ENCODE measurements at places on chromosomes 4 and X.

GRCh38 chr4:126647756-126648397, 984.9 kb upstream of the INTU start:
- no peak for DNase-seq

DNA sequence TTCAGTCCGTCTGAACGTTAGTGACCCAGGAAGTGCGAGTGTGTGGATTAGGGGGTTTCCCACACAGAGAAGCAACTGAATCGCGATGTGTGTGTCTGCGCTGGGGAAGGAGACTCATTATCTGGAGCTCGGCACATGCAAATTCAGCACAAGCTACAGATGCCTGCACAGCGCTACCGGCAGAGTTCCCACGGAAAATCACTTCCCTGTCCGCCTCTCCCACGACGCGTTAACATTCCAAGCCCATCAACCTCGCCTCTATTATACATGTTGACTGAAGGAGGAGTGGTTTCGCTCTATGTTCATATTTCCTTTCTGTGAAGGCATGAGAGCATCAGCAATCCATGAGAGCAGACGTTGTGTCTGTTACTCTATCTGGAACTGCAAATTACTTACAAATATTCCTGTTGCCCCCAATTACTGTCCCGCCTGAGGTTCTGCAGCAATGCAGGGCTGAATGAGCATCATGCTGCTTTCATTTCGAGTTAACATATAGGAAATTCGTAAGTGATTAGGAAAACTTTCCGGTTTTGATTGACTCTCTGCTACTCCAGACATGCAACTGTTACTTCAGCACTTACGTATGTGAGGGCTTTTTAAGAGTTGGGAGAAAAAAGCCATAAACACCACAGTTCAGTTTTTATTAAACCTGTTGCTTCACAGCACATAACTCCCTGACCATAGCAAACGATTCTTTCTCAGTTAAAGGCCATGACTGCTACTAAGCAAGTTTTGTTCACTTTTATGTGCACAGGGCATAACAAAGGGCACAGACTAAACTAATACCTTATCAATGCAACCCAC, 15.0 kb upstream of the MTNR1A start:
- no peak for DNase-seq

GRCh38 chr4:95963456-95963855, 123.6 kb downstream of the PDHA2 start:
- no peak for DNase-seq

DNA sequence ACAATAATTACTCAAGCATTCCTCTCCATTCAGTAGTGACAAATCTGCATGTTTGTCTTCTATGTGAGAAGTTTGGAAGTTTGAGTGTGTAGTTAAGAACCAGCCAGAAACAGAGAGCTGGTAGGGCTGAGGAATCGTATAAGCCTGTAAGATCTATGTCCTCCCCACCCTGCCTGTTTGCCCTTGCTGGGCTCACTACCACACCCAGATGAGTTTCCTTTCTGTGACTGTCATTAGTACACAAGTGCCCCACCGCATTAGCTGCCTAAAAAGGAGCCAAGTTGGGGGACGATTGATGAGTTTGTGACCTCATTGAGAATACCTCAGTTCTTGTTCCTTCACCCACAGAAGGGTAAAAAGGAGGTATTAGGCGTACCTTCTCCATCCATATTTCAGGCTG, 28.3 kb downstream of the DOCK11 start:
- no peak for DNase-seq

- DNase-seq = no peak
These were observed at the start of gene CHM for GRCh38 chrX:86047174-86047935. Gene CHM (minus strand): TSS chrX:86047558. CDS start chrX:86047532, 26 bp downstream.

DNA sequence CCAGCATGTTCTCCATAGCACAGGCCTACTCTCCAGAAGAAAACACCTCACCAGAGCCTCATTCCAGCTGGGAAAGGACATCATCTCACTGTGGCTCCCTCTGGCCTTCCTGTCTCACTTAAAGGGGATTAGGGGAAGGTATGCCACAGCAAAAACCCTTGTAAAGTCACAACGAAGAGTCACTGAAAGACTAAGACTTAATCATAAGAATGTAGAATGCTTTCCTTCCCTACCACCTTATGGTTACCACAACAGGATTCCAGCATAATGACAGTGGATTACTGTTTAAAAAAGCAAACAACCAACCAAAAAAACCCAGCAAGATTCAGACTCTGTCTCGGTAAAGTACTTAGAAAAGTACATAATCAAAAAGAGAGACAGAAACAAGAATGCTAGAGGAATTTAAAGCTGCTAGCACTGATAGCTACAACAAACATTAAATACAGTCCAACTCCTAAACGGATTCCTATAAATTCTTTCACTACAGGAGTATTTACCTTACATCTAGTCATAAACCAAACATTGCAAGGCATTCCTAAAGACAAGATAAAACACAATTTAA, 75.1 kb downstream of the BANK1 start:
- DNase-seq = no peak

GRCh38 chrX:150499240-150499639, 69.2 kb upstream of the MTM1 start:
- DNase-seq = no peak

DNA sequence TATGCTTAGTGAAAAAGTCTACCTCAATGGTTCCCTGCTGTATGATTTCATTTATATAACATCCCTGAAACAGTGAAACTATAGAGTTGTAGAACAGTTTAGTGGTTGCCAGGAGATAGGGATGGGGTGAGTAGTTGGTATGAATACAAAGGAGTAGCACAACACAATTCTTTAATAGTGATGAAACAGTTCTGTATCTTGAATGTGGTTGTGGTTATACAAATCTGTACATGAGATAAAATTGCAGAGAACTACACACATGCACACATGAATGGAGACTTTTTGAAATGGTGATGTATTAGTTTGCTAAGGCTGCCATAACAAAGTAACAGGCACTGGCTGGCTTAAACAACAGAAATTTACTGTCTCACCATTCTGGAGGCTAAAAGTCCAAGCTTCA, 677.1 kb downstream of the ADGRL3 start:
- no peak for DNase-seq

GRCh38 chrX:95754411-95754810, 930.2 kb upstream of the DIAPH2 start:
- no peak for DNase-seq

- no peak for DNase-seq
These were observed 8.0 kb downstream of the CYP2U1 start for GRCh38 chr4:107939307-107939706.

GRCh38 chrX:153624196-153625091, 22.6 kb upstream of the DUSP9 start:
- no peak for DNase-seq

- no peak for DNase-seq
These were observed 34.6 kb upstream of the WDR1 start for GRCh38 chr4:10151182-10151581.

DNA sequence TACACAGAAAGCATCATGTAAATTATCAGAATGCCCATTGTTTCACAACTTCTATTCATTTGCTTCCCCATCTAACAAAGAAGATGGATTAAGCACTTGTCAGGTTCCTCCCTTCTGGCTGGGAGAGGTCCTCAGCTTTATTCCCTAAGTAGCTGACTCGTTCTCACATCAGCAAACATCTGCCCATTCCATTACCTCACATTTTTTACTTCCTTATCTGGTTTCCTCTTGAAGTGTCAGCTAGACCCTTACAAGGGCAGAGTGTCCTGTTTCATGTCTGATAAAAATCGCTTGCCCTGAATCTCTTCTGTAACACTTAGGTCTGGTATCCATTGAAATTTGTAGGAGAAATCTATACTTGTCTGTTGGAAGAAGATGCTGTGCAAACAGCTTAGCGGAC, 34.7 kb downstream of the TMPRSS11A start:
- DNase-seq = no peak

GRCh38 chr4:136599890-136600289, 932.4 kb downstream of the PCDH18 start:
- DNase-seq = no peak

- no peak for DNase-seq
These were observed 399.3 kb downstream of the HNRNPD start for GRCh38 chr4:81974523-81974922.

DNA sequence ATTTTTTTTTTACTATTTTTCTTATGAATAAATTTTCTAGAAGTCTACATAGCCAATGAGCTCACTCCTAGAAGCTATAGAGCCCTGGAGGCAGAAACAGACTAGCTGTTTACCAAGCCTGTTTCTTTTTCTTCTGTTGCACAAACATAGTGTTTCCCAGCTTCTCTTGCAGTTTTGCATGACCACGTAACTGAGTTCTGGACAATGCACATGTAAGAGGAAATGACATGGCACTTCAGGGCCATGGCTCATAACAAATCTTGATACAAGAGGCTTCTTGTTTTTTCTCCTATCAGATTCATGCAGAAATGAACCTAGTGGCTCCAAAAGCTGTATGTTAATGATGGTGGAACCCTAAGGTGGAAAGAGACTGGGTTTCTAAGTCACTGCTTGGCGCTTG, 127.4 kb downstream of the ZNF330 start:
- no peak for DNase-seq

- DNase-seq = no peak
These were observed 934 bp downstream of the PDHA1 start for GRCh38 chrX:19344661-19345060.

- no peak for DNase-seq
These were observed 187.4 kb downstream of the NR3C2 start for GRCh38 chr4:148254621-148255343.

DNA sequence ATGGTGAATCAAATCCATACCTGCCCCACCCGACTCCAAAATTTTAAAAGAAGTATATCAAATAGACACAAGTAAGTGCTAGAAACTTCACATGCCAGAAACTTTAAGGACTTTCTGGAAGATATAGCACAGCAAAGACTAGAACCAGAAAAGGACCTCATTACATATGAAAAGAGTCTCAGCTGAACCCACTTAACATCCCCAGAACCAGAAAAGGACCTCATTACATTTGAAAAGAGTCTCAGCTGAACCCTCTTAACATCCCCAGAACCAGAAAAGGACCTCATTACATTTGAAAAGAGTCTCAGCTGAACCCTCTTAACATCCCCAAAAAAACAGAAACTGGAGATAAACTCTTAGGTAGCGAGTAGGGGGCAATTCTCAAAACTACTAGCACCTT, 32.3 kb downstream of the STPG2 start:
- no peak for DNase-seq

- DNase-seq = no peak
These were observed 24.9 kb upstream of the MTM1 start for GRCh38 chrX:150543230-150544155.

DNA sequence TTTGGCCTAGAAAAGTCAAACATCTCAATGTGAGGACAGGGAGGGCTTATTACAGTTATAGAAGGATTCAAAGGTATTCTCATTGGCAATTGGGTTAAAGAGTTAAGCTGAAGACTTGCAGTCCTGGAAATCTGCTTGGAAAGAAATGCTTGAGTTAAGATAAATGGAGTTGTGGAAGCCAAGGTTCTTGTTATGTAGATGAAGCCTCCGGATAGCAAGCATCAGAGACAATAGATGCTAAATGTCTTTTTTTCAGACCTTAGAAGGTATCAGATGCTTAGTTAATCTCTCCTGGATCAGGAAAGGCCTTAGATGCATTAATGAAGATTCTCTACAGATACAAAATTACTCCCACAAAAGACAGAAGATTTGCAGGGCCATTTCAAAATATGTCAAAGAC, 299.3 kb downstream of the CFAP47 start:
- DNase-seq = no peak

DNA sequence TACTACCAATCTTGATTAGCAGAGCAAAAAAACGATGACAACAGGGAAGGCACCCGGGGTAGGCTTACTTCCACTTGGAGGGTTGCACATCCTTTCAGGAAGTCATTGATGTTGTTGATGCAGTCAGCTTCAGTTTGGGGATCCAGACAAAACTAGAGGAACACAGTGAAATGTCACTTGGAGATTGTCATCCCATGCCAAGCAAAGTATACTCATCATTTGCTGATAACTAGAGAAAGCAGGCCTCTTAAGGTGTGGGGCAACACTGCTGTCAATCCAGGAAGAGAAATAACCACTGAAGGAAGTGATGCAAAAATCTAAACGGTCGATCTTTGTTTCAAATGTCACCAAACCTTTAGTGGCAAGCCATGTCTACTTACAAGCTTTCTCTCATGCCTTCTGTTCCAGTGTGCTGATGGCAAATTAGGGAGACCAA, 1.4 kb downstream of the ARHGEF6 start:
- peak; percentile 2 for DNase-seq

DNA sequence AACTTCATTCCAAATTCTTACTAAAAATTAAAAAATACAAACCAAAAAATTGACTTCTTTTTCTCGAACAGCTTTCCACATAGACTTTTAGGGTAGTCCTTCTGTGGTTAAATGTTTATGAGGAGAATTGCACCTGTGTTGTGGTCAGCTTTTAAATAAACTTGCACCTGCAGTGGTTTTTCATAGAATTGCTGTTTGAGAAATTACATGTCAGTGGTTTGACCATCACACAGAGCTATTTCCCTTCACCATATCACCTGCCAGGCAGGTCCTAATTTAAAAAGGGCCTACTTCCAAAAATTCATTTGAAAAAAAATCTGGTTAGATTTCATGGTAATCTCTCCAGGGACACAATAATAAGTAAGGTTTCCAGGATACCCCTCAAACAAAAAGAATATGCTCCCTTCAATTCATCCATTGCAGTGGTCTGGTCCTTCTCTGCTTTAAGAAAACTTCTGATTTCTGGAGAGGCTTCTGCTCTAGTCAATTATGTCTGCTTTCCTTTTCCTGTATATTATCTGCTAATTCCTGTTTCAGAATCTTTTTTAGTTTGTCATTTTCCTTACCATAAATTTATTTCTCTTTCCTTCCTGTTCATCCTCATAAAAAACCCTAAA, 9.8 kb upstream of the UTP3 start:
- DNase-seq = no peak

GRCh38 chrX:85017721-85018120, 14.0 kb downstream of the APOOL start:
- DNase-seq = no peak

DNA sequence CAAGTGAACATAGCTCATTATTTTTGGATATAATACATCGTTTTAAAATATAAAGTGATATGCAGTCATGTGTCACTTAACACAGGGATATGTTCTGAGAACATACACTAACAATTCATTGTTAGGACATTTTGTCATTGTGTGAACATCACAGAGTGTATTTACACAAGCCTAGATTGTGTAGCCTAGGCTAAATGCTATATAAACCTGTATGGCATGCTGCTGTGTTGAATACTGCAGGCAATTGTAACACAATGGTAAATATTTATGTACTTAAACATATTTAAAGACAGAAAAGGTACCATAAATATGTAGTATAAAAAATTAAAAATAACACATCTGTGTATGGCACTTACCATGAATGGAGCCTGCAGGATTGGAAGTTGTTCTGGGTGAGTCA, 44.9 kb upstream of the GPRIN3 start:
- DNase-seq = no peak

GRCh38 chr4:37821953-37822605, 4.4 kb upstream of the PGM2 start:
- DNase-seq = no peak

- no peak for DNase-seq
These were observed 313.2 kb downstream of the ANTXR2 start for GRCh38 chr4:79759793-79760192.

GRCh38 chrX:137432609-137433008, 133.3 kb upstream of the ZIC3 start:
- no peak for DNase-seq

- DNase-seq = no peak
These were observed 15.4 kb downstream of the LARP1B start for GRCh38 chr4:128076464-128076863.

Measured in NK-92 treated with Interleukin-12 subunit alpha and Interleukin-12 subunit beta, amount 100 ng/mL, for 24 hours (cell line).